ENCODE measurements at places on chromosomes 4 and X.

GRCh38 chrX:103012945-103013344, 51.0 kb downstream of the BEX1 start:
- DNase-seq, result no peak

DNA sequence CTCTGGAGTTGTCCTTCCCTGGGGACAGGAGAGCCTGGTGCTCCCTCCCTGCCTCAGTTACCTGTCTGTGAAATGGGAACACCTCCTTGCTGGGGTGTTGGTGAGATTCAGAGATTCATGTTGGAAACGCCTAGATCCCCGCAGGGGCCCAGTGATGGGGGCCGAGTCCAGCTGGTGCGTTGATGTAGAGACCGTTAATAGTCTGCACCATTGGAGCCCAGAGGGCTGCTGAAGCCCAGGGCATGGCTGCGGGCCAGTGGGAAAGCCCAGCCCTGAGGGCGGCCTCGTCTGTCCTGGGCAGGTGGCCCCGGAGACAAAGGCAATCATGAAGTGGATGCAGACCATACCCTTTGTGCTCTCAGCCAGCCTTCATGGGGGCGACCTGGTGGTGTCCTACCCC, 14.4 kb downstream of the CPZ start:
- no peak for DNase-seq

DNA sequence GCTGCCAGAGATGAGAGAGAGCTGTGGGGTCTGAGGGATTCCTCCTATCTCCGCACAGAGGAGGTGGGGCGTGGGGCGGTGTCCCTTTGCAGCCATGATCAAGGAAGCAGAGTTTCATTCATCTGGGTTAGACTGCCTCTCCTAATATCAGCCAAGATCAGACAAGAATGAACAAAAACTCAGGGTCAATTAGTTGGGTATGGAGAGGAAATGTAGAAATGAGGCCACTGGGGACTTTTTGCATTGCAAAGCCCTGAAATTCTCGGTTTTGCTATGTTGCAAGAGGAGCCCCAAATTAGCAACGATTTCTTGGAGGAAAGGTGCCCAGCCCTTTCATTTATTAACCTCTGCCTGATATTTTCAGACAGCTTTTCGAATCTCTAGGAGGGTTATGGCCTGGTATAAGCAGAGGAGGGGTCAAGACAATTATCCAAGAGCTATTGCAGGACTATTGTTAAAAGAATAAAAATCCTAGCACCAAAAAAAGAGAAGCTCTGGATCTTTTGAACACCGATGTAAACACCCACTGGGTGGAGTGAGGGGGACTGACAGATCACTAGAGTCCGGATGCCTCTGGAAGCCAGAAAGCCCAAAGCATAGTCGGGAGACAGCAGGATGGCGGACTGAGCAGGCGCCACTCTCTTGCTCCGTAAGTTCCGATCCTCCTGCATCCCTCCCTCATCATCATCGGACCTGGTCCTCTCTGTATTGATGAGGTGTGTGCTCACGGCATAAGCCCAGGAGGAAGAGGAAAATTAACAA, 34.4 kb upstream of the ACSL1 start:
- DNase-seq, result peak; percentile 90

DNA sequence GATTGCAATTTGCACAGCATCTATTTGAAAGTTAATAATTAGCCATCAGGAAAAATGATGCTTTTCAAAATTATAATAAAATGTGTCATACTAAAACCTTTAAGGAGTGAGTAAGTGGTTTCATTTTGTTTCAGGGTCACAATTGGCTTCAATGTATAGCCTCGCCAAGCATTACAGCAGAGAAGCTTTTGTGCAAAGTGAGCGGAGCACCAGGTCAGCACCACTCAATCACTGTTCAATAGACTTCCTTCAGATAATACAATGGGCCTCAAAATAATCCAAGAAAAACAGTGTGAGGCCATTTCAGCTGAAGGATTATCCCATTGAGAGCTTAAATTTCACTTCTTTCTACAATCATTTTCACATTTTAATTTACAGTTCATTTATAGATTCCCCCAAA, 409.2 kb upstream of the SLIT2 start:
- no peak for DNase-seq

DNA sequence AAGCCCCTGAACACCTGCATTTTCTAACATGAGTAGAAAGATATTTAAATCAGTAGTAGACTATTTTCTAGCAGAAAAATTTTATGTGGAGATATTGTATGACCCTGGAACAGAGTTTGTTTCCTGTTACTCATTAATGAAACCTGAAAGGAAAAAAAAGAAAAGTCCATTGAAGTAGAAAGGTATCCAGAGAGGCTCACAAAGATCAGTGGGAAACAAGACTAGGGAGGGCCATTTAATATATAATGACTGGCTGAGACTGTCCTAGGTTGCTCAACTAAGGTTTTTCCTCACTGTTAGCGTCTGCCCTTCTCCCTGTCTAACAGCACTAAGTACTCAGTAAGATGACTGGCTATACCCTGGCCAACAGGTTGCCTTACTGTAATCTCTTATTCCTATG, 788.6 kb downstream of the GLUD2 start:
- DNase-seq, result no peak

- no peak for DNase-seq
Observed at GRCh38 chrX:69216911-69217310, 51.7 kb upstream of the PJA1 start.

GRCh38 chrX:129945131-129945530, 37.3 kb upstream of the BCORL1 start:
- no peak for DNase-seq

GRCh38 chr4:7333024-7333780, 101.5 kb downstream of the PSAPL1 start:
- DNase-seq, result no peak

DNA sequence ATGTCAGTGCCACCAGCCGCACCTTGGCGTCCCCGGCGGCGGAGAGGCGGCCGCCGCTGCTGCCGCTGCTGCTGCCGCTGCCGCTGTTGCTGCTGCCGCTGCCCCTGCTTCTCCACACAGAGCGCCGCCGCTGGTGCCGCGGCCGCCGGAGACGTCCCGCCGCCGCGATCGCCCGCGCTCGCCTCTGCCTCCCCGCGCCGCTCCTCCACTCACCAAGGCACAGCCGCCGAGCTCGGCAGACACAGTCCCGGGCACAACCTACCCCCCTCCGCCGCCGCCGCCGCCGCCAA, at the start of gene PPP3CA:
PPP3CA (minus strand) TSS at position 260 of the 290 bp plus-strand sequence.
- DNase-seq, result no peak

DNA sequence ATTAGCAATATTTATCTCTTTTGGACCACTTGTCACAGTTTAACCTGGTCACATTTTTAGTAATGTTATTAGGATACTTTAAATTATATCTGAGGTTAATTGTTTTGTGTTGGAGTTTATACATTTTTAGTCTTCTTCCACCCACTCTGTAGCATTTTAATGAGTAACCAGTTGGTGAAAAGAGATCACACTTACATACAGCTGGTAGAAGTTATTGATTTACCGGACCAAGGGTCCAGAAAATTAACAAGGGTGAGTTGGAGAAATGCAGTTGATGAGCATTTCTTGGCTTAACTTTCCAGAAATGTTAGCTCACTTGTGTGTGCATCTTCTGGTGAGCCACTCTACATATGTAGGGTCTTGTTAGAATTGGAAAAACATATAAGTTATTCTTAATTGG, 219.6 kb downstream of the GRXCR1 start:
- DNase-seq, result no peak

DNA sequence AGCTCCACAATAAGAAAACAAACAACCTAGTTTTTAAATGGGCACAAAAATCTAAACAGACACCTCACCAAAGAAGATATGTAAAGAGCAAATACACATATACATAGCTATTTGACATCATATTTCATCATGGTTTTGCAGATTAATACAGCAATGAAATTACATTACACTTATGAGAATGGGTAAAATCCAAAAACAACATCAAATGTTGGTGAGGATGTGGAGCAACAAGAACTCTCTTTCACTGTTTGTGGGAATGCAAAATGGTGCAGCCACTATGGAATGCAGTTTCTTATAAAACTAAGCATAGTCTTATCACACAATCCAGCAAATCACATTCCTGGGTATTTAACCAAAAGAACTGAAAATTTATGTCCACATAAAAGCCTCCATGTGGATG, 25.0 kb downstream of the TLR6 start:
- no peak for DNase-seq

DNA sequence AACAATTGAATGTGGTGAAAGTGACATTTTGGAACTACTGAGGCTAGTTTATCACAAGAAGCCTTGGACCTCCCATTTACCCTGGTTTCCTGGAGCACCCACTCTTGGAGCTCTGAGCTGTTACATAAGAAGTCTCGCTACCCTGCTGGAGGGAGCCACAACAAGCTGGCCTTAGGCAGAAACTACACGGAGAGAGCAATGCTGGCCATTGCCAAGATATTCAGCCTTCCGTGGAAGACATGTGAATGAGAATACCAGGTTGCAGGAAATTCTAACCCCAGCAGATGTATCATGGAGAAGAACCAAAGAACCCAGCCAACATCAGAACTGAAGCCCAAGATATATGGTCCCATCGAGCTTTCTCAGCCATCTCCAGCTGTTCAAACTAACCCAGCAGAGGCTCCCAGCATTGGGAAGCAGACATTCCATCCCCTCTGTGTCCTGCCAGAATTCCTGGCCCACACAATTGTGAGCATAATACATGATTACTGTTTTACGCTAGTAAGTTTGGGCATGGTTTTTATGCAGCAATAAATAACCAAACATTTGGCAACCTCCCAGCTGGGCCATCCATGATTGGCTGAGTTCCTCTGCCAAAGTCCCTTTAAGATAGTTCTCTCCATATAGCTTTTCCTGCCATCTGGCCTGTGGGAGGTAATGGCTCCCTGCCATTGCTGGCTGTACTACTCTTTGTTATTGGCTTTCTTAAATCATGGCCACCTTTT, 17.9 kb upstream of the PDE5A start:
- DNase-seq, result no peak

- no peak for DNase-seq
Observed at GRCh38 chr4:88866862-88867550, 169.4 kb upstream of the NAP1L5 start.

DNA sequence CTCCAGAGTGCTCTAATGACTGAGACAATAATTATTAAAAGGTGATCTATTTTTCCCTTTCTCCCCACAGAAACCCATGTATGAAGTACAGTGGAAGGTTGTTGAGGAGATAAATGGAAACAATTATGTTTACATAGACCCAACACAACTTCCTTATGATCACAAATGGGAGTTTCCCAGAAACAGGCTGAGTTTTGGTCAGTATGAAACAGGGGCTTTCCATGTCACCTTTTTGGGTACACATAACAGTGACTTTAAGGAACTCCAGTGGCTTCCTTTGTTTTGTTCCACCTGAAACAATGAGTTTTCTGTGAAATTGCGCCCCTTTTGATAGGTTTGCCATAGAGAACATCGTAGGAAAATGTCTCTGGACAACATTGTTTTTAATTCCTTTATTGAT, 69.6 kb downstream of the KIT start:
- DNase-seq, result no peak

- no peak for DNase-seq
Observed at GRCh38 chrX:37753384-37753783, 26.5 kb upstream of the CYBB start.

DNA sequence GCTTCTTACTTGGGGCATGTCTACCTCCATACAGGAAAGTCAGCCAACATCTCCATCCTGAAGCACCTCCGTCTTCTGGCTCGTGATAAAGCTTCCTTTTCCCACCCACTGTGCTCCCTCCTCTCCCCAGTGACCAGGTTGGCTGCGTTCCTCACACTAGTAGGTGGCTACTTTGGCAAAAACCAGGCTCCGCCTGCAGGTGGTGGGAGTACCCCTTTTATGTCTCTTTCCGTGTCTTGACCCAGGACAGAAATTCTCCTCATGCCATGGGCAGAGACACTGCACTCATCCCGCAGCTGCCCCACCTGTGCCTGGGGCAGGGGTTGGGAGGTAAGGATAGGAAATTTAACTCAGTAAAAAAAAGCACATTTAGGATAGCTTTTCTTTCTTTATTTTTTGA, 50.9 kb downstream of the ENPP6 start:
- DNase-seq, result no peak

DNA sequence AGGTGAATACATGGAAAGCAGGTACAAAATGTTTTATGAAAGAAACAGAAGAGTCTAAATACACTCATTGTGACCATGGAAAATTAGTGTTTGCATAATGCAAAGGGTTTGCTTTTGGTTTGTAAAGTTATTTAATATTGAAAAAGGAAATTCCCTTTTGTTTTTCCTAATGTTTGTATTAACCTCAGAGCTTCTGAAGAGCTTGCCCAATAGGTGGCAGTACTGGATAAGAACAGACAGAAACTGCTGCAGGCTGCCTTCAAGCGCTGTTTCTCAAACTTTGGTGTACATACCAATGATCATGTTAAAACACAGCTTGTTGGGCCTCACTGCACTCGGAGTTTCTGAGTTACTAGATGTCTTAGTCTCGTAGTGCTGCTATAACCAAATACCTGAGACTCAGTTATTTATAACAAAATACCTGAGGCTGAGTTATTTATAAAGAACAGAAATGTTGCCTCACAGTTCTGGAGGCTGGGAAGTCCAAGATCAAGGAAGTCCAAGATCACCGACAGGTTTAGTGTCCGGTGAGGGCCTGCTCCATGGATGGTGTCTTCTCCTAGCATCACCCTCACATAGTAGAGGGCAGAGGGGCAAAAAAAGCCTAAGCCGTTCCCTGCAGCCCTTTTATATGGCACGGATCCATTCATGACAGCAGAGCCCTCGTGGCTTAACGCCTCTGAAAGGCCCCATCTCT, 54.2 kb downstream of the SUPT20HL2 start:
- DNase-seq, result peak; percentile 67

GRCh38 chr4:36385951-36386571, 104.6 kb downstream of the DTHD1 start:
- peak; percentile 78 for DNase-seq

DNA sequence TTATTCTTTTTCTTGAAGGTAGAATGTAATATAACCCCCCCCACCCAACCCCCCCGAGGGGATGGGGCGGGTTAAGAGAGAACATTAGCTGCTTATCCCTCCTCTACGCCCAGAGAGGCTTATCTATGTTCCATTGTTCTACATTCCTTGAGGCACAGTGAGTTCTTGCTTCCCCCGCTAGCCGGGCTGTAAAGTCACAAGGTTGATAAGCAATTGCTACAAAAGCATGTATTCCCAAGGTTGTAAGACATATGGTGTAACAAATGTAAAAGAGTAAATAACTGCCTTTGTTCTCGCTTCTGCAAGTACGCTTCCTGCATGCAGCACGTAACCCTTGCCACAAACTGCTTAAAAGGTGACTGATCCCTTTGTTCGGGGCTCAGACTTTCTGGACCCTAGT, 8.2 kb downstream of the DCAF8L2 start:
- no peak for DNase-seq

GRCh38 chr4:17780501-17781299, 721 bp downstream of the FAM184B start:
- peak; percentile 2 for DNase-seq

- DNase-seq, result no peak
Observed at GRCh38 chr4:124151031-124151430, 561.5 kb downstream of the ANKRD50 start.

DNA sequence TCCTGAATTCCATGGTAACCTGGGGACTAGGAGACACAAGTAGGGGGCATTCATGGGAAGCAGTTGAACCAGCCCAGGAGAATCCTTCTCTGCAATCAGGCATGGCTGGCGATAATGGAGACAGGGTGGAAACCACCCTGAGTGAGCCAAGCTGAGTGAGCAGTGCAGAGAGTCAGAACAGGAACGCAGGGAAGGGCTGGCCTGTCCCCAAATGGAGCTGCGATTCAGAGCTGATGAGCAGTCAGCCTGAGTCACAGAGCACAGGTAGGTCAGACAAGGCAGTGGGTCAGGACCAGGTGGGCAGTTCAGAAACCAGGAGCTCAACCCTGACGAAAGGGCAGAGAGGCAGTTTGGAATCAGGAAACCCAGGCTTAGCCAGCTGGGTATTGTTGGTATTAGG, 129.0 kb downstream of the BTC start:
- peak; percentile 28 for DNase-seq

Data from suppressor macrophage treated with lipopolysaccharide for 4 hours (primary cell).